ENCODE measurements at places on chromosomes 4 and X. TPM values are rescaled to one million over a fixed set of nuclear protein-coding genes. Genes with fewer than 3 reads are reported as not detected.

Gene GAGE12F
- not detected for total RNA-seq

Gene ZDHHC9
- total RNA-seq = 18.3 TPM

Gene SYTL5
- total RNA-seq = 0.05 TPM

Gene FGD1
- 5.6 TPM for total RNA-seq

Gene PABPC1L2A
- total RNA-seq = not detected

Gene LNX1
- total RNA-seq = 3.0 TPM

Gene IL3RA
- 36.0 TPM for total RNA-seq

Gene HPSE
- total RNA-seq = 7.1 TPM

Gene TRIM2
- 14.1 TPM for total RNA-seq

Gene GPAT3
- 4.5 TPM for total RNA-seq

Gene TLR3
- total RNA-seq = 8.1 TPM

Gene FRMD7
- total RNA-seq = not detected

Gene PPP2R2C
- not detected for total RNA-seq
